Activated CD4-positive, alpha-beta T cell treated with anti-CD3 and anti-CD28 coated beads, Interleukin-2, amount 50 U/mL, for 4 hours (primary cell): ENCODE measurements at places on chromosomes 7 and 10.
A peak's percentile ranks its signal among the peaks of the same experiment; 100 is the strongest.

GRCh38 chr7:155972651-155973390 lies 160.6 kb upstream of the SHH start:
- no peak for DNase-seq

- no peak for DNase-seq
These were observed 346.0 kb downstream of the PHF14 start for GRCh38 chr7:11319491-11320274.

- DNase-seq, result no peak
These were observed 226.5 kb downstream of the PRKG1 start for GRCh38 chr10:51300617-51301304.

- DNase-seq, result no peak
These were observed 233.9 kb upstream of the AOAH start for GRCh38 chr7:36958111-36958733.

DNA sequence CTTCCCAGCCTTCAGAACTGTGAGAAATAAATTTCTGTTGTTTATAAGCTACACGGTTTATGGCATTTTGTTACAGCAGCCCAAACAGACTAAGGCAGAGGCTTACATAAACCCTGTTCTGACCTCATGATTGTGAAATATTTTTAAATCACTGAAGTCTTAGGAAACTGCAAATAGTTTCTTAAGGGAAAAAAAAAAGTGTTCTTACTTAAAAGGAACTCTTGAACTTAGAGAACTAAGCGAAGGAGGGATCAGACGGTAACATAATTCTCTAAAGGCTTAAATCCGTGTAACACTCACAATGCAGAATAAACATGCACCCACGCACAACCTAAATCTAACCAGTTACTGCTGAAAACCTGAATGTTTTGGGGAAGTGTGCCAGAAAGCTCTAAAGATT lies 749.1 kb upstream of the LRRTM3 start:
- DNase-seq, result no peak

DNA sequence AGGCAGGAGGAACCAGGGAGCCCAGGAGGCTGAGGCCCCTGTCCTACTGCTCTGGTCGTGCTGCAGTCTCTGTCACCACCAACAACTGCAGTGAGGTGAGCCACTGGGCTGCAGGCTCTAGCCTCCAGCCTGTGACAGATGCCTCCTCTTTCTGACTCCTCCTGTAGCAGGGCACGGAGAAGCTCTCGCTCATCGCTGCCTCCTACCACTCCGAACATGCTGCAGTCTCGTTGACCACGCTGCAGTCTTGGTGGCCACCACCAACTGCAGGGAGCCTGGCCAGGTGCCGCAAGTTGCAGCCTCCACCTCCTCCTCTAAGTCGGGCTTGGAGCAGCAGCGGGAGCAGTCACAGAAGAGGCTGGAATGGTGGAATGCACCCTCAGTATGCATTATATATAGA lies 22.1 kb upstream of the VOPP1 start:
- no peak for DNase-seq

GRCh38 chr10:92267343-92267742 lies 23.5 kb downstream of the CPEB3 start:
- no peak for DNase-seq

DNA sequence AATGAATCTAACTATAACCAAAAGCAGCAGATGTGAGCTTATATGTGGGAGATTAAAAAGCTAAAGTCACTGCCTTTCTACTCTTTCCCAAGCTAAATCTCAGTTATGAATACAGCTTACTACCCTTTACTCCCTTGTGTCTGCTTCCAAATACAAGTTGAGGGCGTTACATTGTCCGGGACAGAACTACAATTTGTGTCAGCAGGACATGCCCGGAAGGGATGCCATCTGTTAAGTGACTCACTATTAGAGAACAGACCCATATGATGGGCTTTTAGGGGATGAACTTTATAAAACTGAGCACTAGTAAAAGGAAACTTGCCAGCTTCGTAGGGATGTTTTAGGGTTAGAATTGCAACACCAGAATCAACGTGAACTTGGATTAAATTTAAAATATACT lies 299.7 kb upstream of the CSTF2T start:
- no peak for DNase-seq

DNA sequence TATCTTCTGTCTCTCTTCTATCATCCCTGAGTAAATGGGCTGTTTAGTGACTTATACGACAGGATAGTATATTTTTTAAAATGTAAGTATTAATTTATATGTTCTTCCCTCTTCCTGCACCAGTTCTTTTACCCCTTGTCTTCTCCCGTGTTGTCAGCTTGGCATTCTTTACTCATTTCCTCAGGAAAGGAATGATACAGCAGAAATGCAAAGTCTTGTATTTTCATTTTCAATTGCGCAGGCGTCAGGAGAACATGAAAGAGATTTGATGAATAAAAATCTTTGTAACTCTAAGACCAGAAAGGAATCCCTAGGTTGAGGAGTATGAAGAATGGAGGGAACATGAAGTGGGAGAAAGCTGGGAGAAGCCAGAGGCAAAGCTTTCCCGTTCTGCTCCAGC lies 18.8 kb upstream of the VPS41 start:
- no peak for DNase-seq

- DNase-seq, result no peak
These were observed 28.3 kb downstream of the TBATA start for GRCh38 chr10:70756700-70757360.

- DNase-seq, result no peak
These were observed 49.8 kb downstream of the HTR5A start for GRCh38 chr7:155119801-155120382.

GRCh38 chr7:142790555-142790954 lies 19.8 kb downstream of the PRSS2 start:
- DNase-seq, result no peak

- DNase-seq, result no peak
These were observed 55.9 kb upstream of the INPP5A start for GRCh38 chr10:132481690-132482089.

DNA sequence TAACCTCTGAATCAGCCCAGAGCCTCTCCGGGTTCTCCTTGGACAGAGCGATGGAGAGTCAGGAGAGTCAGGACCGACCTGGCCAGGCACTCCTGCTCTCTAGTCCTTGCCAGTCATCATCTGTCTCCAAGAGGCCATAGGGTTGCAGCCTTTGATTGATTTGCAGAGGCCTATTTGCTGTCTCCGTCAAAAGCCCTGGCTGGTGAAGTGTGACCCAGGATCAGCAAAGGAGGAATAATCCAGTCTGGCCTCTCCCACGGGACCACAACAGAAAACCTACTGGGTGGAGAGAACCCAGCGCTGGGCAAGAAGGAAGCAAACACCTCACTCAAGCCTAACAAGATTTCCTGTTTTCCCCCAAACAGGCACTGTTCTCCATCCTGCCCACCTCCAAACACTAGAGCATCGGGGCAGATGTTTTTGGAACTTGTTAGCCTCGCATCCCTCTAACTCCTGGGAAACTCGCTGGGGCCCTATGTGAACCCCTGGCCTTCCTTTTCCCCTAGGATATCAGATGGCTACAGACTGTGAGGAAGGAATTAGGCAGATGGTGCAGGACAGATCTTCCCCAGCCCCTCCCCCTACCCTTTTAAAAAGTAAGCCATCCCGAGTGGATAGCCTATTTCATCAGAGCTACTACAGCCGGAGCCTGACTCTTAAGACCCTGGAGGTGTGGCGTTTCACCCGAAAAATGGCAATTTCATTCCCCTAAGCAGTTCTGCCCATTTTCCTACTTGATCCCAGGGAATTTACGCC lies 54.3 kb downstream of the PODXL start:
- DNase-seq, result no peak

DNA sequence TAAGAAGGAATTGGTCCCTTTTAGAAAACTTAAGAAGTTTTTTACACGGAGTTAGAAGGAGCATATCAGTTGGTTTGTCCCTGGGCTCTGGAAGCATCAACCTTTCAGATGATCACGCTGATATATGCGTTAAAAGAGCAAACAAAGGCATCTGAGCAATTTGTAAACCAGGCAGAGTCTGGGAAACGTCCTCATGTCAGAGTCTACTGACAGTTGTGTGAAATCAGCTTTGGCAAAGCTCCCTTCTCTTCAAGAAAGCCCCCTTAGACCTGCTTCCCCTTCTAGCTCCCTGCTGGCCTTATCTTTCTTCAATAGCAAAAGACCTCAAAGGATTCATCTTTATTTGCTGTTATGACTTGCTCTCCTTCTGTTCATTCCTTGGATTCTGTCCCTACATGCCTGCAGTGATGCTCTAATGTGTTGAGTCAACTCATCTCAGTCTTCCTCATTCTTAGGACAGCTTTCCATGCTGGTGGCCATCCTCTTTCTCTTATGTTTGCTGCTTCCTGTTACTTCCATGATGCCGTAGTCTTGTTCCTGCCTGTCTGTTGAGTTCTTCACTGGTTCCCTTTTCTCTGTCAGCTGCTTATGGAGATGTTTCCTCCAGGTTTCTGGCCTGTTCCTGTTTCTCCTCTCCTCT lies 106.5 kb upstream of the BMPER start:
- DNase-seq, result no peak

DNA sequence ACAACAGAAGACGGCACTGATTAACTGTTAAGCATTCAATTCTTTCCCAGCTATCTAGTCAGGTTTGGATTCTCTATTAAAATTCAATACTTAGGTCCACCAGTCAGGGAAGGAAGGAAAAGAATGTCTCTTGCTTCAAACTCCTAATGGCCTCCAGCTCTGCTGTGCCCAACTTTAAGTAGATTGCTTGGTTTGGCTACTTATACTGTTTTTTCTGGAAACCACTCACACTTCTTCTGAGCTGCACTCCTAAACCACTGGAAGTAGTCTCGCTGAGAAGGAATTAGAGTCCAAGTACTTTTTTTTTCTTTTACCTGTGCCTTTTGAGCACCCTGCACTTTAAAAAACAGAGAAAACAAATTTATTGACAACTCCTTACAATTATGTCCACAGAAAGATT lies 26.7 kb upstream of the COL1A2 start:
- no peak for DNase-seq

DNA sequence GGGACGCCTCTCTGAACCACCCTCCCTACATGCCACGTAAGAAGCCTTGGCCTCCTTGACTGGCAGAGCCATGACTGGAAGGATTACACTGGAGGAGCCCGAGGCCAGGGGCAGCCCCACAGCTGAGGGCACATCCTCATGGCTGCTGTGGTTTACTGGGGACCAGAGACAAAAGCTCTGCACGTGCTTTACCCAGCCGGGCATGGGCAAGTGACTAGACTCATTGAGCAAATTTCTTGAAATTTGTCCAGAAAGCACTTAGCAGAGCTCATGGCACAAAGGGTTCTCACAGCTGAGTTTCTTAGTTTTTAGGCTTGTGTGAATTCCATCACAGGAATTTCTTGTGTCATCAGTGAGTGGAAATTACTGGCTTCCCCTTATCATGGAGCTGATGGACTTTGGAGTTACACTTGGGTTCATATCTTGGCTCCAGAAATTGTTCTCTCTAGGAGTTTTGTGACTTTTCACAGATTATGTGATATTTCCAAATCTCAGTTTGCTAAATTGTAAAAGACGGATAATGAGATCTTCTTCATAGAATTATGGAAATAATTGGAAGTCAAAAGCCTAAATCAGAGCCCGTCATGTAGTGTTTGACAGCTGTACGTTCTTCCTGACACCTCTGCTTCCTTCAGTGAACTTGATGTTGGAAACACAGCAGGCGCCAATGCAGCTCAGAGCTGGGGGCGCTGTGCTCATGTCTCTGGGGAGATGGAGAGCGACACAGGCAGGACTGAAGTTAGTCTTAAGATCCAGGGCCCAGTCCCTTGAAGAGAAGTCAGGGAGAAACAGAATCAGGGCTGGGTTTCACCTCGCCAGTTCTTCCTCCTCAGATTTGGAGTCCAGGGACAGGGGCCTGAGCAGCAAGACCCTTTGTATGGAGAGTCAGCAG lies 47.7 kb upstream of the MGAM2 start:
- no peak for DNase-seq

- no peak for DNase-seq
These were observed 121.9 kb downstream of the FAM107B start for GRCh38 chr10:14652816-14653215.

- peak; percentile 24 for DNase-seq
These were observed 4.6 kb downstream of the TRPV6 start for GRCh38 chr7:142880876-142881505.

DNA sequence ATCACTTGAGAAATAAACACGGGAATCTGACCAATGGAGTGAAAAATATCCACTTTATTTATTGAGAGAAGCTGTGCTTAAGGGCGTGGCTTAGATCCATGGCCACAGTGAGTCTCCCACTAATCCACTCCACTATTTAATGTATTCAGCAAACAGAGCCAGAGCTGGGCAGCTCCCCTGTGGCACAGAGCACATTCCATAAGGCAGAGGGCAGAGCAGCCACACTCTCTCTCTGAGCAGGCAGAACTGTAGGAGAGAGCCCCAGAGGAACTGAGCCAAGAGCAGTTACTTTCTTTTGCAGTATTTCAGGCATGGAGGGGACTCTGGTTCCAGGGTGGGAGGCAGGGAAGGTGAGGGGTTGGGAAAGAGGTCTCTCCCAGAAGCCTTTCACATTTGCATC lies 106.0 kb downstream of the GALNT17 start:
- no peak for DNase-seq

GRCh38 chr7:20510573-20510900 lies 104.9 kb upstream of the ABCB5 start:
- DNase-seq, result no peak

DNA sequence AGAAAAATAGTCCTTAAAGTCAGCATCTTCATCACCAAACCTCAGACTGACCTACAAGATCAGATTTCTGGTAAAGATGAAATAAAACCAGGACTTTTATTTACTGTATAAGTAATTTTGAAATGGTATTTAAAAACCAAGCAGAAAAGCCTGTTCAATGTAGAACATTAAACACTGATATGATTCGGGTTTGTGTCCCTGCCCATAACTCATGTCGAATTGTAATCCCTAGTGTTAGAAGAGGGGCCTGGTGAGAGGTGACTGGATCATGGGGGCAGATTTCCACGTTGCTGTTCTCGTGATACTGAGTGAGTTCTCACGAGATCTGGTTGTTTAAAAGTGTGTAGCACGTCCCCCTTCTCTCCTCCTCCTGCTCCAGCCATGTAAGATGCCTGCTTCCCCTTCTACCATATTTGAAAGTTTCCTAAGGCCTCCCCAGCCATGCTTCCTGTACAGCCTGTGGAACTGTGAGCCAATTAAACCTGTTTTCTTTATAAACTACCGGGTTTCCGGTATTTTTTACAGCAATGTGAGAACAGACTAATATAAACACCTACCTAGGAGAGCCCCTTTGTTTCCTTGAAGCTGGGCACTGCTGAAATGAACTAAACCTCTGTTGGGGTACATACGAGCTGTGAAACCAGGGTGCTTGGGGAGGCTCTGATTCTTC lies 120.1 kb downstream of the KMT2E start:
- no peak for DNase-seq

- DNase-seq, result peak; percentile 35
These were observed 8.8 kb upstream of the INTS1 start for GRCh38 chr7:1512781-1513656.

GRCh38 chr7:26583094-26583648 lies 281.2 kb downstream of the SKAP2 start:
- no peak for DNase-seq

GRCh38 chr7:155224116-155224811 lies 73.4 kb upstream of the INSIG1 start:
- DNase-seq, result no peak
